Stimulated activated CD4-positive, alpha-beta T cell treated with anti-CD3 and anti-CD28 coated beads, Interleukin-2, amount 100 ng/mL, for 24 hours (primary cell): ENCODE measurements at places on chromosomes 4 and X.

GRCh38 chr4:161949946-161950725, 213.7 kb downstream of the FSTL5 start:
- DNase-seq: no peak

- DNase-seq: no peak
Measured at GRCh38 chrX:78614264-78614663, 44.9 kb downstream of the RTL3 start.

DNA sequence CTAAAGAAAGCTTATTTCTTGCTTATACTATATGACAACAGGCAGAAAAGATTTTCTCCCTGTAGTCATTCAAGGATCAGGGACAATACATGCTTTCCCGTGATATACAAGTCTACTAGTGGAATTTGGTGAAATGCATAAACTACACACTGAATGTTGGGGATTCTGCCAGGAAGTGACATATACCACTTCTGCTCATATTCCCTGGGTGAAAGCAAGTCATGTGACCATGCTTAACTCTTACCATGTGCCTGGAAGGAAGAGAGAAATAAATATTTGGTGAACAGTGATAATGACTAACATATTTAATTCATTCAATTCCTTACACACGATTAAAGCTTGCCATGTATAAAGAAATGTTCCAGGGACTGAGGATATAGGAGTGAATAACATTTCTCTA, 534.6 kb downstream of the PPARGC1A start:
- DNase-seq: no peak

- DNase-seq: no peak
Measured at GRCh38 chr4:120447774-120448173, 381.1 kb upstream of the MAD2L1 start.

DNA sequence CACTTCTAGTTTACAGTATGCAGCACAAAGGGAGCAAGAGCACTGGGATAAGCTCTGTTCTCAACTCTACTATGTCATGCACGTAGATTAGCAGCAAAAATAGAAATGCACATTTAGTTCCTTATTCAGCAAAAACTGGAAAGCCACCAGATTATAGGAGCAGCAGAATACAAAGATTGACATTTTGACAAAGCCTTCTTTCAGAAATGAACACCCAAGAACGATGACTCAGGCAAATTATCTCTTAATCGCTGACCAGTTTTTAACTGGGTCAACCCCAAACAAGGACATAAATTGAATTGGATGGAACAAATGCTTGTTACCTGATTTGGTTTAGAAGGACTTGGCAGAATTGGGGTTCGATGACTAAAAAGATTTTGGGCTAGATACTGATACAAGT, 775.3 kb upstream of the HS3ST1 start:
- DNase-seq: no peak

DNA sequence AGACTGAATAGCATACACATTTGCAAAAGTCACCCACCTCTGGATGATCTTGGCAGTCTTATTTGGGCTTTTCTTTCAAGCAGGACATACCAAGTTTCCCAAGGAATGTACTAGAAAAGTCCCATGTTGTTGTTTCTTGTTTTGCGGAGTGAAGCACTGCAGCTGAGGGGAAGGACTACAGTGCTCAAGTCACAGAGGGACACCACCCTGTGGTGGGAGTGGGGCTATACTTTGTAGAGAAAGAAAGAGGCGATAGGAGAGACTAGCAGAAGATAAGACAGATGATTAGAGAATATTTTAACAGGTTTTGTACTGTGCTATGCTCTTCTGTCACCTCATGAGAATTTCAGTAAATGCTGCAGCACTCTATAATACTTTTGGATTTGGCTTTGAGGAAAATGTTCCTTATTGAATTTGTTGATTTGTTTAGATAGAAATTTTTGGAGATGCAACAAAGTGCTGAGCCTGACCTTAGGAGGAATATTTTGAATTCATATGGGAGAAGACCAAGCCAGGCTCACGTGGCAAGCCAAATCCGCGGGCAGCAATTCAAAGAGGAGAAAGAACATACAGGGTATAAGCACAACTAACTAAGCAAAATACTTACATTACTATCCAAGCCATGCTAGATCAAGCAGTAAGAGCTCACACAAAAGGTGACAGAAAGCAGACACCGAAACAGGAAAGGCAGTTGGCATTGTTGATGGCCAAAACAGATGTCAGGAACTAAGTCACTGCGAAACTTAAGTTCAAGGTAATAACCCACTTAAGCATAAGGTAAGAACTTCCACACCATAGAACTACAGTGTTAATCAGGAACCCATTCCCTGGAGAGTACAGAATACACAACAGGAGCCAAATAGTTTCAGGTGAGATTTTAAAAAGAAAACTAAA, 280.3 kb upstream of the INTU start:
- no peak for DNase-seq

- no peak for DNase-seq
Measured at GRCh38 chr4:183342541-183343533, 20.6 kb upstream of the CLDN24 start.

DNA sequence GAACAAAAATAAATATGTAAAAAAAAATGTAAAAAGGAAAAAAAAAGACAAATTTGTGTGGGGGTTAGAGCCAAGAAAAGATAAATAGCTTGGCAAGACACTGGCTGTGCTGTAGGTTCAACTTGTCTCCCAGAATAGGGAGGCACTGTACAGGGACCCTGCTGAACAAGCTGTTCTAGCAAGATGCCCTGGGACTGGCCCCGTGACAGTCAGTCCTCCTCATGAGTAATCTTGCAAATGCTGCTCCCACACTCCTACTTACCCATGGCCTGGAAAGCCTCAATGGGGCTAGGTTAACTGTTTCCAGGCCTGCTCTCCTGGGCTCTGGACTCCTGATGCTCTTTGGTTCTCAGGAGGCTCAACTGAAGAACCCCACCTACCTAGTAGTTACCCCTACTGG, 106.8 kb downstream of the ATG4A start:
- DNase-seq: no peak
